ENCODE measurements at places on chromosomes 7 and 10.

DNA sequence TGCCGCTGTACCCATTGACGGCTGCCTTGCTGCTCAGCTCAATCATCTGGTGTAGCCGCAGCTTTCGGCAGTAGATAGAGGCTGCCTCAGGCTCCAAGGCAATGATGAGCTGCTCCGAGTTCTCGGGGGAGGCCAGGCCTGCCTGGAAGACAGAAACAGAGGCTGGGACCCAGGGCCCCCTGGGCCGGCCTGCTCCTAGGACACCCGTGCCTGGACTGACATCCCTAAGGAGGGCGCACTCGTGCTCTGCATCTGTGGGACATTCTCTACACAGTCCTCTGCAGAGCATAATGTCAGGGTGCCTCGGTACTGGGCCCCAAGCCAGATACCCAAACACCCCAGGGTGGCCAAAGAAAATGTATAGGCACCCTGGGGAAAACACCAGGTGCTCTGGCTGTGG is 58.5 kb downstream of the HSPA12A start:
- no peak for DNase-seq

DNA sequence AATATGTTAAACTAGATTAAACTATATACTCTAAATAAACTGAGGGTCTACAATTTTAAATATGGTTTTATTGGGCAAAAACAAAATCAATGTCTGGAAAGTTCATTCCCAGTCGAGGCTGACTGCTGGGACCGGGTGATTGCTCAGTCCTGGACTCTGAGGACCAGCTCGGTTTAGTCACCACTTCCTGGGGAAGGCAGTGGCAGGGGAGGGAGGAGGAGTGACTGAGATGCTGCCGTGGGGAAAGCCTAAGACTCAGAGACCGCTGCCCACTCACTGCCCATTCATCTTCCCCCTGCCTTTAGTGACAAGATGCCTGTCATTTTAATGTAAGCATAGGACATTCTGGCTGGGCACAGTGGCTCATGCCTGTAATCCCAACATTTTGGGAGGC is 29.0 kb downstream of the ATOH7 start:
- no peak for DNase-seq

GRCh38 chr7:113217314-113217713 is 99.0 kb upstream of the SMIM30 start:
- no peak for DNase-seq

- DNase-seq: no peak
Observed at GRCh38 chr7:151789380-151789947, 87.5 kb downstream of the PRKAG2 start.

DNA sequence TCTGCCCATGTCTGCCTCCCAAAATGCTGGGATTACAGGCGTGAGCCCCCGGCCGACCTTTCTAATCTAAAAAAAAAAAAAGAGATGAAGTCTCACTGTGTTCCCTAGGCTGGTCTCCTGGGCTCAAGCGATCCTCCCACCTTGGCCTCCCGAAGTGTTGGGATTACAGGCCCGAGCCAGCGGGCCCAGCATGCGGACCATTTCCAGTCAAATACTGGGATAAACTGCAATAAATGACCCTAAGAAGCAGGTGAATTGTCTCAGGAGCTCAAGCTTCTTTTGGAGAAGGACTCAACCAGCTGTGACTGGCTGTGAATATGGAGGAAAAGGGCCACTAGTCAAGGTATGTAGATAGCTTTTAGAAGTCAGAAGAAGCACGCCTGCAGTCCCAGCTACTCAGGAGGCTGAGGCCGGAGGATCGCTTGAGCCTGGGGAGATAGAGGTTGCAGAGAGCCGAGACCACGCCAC is 550 bp upstream of the CREM start:
- no peak for DNase-seq

Data from NCI-H460 (cell line).